ENCODE measurements at places on chromosomes 3 and 15.

- DNase-seq = peak; percentile 68
These were observed 9.5 kb upstream of the ARL14 start for GRCh38 chr3:160667452-160667851.

DNA sequence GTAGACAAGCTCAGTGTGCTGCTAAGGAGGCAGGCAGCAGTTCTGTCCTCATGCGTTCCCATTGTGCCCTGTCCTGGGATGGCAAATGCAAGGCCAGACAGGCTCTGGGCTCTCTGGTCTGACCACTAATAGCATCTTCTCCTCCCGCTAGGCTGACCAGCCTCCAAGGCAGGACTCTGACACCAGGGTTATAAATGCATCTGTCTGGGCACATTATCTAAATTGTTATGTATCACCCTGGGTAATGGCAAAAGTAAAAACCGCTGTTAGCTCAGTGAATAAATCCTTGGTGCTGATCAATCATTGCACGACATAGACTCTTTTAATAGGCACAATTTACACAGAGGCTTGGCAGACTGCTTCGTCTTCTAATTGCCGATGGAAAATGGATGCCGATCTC lies 85.6 kb downstream of the CLSTN2 start:
- DNase-seq = no peak

DNA sequence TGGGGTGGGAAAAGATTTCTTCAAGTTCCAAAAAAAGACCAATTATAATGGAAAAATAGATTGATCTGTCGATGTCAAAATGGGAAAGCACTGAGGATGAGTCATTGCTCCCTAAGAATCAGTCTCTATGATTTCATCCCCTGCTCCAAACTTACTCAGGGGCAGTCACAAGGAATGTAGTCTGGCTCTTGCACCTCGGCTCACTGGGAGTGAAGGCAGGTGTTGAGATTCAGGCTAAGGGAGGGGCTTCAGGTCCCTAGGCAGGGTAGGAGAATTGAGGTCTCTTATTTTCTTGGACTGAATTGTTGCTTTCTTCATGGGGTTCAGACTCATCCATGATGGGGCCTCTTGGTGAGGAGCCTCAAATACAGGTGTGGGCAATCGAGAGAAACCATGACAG lies 14.2 kb downstream of the ESYT3 start:
- DNase-seq = no peak

- DNase-seq = peak; percentile 5
These were observed 38.0 kb downstream of the CCR3 start for GRCh38 chr3:46280105-46280797.

DNA sequence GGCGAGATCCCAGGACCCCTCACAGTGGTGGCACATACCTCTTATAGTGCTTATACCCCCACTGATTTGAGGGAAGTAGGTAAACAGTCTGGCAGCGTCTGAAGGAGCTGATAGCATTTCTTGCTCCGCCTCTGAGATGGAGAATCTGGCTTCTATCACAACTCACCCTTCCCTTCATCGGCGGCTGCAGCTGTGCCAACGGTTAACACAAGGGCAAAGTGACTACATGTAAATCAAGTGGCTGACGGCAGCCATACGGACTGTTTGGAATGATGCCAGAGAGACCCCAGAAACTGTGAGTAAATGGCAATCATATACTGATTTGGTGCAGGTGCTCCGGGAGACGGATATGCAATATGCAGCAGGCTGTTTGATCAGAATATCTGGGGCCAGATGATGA lies 66.8 kb upstream of the UNC13C start:
- no peak for DNase-seq

DNA sequence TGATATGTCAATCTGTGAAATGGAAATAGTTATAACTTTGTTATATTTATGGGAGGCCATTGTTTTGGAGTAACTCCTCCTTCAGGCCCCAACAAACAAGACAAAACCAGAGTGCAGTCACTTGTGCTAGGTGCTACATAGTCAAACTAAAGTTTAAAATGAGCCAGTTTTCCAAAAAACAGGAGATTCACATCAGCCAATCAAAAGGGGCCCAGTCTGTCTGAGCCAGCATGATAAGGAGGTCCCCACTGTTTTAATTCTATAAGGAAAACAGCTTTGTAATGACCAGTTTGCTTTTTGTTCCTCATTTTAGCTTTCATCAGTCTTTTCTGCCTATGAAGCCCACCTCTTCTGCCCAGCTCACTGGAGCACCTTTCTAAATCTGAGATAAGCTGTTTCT lies 94.7 kb upstream of the SLC7A14 start:
- no peak for DNase-seq

- peak; percentile 51 for DNase-seq
These were observed 587 bp downstream of the NPHP3 start for GRCh38 chr3:132721479-132722164.

DNA sequence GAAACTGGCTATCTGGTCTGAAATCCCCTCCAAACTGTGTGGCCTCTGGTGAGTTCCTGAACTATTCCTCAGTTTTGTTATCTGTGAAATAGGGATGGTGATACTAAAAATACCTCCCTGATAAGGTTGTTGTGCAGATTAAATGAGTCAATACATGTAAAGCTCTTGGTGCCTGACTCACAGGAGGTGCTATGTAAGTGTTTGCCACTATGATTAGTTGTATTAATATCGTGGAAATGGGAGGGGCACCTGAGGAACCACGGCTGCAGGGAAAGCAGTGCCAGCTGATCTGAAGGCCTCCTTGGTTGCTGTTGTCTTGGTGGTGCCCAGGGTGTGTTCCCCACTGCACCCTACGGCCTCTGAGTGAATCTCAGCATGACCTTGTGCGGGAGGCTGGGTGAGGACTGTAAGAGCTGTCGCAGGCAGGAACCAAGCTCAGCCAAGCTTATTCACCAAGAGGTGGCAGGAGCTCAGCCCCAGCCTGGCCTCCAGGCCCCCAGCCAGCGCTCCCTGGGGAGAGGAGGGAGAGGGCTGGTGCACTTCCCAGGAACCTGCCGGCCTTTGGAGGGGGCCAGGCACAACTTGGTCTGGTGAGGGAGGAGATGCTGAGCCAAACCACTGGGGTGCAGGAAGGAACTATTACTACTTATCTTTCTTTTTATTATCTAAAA lies 44.8 kb upstream of the CCDC174 start:
- no peak for DNase-seq

DNA sequence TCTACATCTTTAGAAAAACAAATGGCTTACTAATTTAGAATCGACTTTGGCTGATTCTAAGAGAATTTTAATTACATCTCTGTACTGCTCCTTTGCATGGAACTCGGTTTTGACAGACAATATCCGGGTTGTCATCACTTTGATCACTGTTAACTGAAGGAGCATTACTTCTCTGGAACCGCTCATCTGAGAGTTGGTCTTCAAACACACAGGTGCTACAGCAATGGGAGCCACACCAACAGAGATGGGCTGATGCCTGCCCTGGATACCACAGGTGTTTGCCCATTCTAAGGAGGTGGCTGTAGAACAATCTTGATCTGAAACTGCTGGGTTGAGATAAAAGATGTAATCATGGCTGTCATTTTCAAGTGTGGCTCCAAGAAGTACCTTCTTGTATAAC lies 21.6 kb downstream of the LINS1 start:
- DNase-seq = no peak
